ENCODE measurements at places on chromosomes 3 and 15.

GRCh38 chr3:94336046-94336753 lies 273.3 kb downstream of the NSUN3 start:
- DNase-seq = no peak

DNA sequence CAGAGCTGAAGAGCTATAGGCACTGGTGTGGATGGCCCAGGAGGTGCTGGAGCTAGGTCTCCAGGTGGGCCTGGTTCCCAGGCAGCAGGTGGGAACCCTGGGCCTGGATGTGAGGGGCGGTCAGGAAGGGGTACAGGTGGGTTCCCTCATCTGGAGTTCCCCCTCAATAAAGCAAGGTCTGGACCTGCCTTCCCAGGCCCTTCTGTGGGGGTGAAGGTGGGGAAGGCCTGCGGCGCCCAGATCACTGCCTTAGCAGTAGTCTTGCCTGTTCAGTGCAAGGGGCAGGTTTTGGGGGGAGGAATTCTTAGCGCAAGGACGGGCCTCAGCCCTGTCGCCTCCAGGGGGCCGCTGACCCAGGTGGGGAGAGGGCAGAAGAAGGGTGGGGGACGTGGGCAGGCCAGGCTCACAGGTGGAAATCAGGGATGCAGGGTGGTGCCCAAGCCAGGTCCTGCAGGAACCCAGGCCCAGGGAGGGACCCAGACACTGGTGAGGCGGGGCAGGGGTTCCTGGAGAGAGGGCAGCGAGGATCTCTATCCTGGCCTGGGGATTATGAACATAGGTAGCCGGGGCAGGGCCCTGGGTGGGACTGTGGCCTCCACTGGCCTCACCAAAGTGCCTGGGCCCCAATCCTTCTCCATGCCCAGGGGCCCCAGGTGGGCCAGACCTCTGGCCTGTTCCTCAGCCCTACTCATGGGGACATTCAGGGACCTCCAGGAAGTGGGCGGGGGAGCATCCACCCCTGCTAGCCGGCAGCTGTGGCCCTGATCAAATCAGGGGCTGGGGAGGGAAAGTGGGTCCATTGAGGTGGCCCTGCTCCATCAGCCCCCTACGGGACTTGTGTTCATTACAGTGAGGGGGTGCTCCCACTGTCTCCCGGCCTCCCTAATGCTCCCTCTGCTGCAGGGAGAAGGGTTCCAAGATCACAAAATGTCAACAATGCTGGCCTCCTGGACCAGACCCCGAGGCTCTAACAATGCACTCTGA lies 25.3 kb downstream of the HDAC11 start:
- DNase-seq = peak; percentile 57

GRCh38 chr15:89664441-89665350 lies 9.4 kb upstream of the KIF7 start:
- DNase-seq = no peak

- DNase-seq = no peak
Measured at GRCh38 chr3:9548991-9549390, 4.6 kb downstream of the LHFPL4 start.

- DNase-seq = no peak
Measured at GRCh38 chr15:47975427-47975826, 145.4 kb upstream of the SLC24A5 start.

- DNase-seq = no peak
Measured at GRCh38 chr15:62636823-62637573, 405.5 kb upstream of the TPM1 start.

- peak; percentile 88 for DNase-seq
Measured at GRCh38 chr3:72347819-72348319, 500.4 kb downstream of the SHQ1 start.

DNA sequence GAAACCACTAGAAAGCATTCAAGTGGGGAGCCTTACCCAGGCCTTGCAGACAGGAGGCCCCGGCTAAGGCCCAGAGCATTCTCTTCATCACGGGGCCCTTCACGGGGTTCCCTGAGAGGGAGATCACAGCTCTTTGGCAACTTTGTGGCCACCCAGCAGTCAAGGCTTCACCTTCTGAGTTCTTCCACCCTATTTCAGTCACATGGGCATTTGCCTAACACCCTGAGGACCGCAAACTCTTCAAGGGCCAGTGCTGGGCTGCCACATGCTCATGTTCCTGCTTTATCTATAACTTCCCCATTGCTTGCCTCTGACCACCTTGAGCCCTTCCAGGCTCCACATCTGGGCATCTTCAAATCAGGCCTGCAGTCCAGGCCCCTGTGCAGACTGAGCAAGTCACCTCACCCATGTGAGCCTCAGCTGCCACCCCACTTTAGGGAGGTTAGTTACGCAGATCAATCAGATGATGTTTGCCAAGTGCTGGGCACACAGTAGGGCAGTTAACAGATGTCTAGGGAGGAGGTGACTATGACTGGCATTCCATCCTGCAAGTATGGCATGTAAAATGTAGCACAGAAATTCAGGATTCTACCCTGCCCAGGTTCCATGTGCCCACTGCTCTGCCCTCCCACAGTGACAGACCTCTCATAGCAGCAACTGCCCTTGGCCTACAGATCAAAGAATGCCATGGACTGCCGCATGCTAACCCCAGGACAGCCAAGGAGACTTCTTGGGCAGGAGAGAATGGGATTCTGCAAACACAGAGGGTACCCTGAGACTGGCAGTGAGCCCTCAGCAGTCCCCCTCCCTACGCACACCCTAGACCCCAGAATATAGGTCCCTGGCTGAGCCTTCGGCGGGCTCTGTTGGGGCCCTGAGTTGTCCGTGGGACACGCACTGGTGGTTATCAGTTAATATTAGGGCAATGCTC lies 37.6 kb upstream of the ZNF710 start:
- DNase-seq = peak; percentile 9

GRCh38 chr3:179304605-179305004 lies 18.2 kb upstream of the ZNF639 start:
- DNase-seq = no peak

GRCh38 chr3:45776301-45776595 lies 20.1 kb downstream of the SLC6A20 start:
- no peak for DNase-seq

- no peak for DNase-seq
Measured at GRCh38 chr3:143016321-143016972, 15.1 kb downstream of the U2SURP start.

- no peak for DNase-seq
Measured at GRCh38 chr3:128327606-128328031, 139.1 kb downstream of the DNAJB8 start.

DNA sequence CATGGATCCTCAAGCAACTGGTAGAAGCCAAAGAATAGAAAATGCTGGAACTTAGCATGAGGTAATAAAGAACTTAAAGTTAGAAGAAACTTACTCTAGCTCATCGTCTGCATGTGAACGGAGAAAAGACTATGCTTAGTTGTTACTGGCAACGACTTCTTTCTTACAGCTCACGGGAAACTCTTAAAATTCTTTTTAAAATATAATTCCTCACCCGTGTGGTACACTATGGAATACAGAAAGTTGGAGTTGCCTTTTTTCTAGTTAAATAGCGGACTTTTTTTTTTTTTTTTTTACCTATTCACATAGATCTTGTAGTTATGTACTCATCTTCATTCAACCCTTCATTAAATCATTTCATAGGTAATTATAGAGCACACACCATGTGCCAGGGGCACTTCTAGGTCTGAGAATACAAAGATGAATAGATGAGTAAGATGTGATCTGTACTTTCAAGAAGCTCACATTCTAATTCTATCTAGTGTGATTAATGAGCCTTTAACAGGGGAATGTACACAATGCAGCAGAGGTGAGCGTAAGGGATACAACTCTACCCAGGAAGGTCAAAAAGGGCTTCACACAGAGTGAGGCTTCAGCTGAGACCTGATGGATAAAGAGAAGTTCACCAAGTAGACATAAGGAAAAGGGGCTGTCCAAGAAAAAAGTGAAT lies 18.4 kb upstream of the KCNMB2 start:
- no peak for DNase-seq

DNA sequence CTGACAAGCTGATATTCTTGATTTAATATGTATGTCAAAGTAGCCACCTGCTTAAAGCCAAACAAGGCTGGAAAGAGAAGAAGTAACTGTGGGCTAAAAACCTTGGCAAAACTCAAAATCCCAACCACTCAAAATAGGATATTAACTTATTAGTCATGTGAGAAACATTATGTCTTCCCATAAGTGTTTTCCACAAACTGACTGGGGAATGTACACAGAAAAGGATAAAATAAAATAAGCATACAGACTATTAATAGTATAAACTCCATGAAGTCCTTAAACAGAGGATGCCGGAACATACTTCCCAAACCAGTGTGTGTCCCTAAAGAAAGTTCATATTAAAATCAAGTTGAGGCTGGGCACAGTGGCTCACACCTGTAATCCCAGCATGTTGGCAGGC lies 263.7 kb upstream of the THBS1 start:
- DNase-seq = no peak

DNA sequence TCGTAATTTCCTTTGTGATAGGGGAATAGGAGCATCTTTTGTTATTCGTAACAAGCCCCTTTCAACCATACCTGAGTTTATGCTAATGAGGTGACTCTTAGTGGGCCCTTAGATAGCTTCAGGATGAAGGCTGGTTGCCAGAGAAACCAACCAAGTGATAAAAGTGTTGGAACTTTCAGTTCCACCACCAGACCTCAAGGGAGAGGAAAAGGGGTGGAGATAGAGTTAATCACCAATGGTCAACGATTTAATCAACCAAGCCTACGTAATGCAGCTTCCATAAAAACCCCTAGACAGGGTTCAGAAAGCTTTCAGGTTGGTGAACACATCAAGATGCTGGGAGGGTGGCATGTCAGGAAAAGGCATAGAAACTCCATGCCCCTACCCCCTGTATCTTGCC lies 33.0 kb downstream of the HERC1 start:
- DNase-seq = no peak

DNA sequence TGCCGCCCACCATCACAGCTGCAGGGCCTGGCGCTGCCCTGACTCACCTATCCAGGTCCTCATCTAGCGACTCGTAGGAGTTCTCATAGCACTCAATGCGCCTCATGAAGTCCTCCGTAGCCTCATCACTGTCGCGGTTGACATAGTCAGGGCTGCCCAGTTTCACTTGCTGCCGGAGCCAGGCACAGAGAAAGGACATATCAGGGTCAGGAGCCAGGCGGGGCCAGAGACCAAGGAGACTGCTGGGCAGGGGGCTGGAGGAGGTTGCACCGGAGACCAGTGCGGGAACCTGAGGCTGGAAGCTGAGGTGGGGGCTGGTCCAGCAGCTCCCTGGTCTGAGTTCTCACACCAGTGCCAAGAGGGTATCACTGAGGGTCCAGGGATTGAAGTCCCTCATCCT lies 18.2 kb downstream of the PFKFB4 start:
- DNase-seq = no peak

DNA sequence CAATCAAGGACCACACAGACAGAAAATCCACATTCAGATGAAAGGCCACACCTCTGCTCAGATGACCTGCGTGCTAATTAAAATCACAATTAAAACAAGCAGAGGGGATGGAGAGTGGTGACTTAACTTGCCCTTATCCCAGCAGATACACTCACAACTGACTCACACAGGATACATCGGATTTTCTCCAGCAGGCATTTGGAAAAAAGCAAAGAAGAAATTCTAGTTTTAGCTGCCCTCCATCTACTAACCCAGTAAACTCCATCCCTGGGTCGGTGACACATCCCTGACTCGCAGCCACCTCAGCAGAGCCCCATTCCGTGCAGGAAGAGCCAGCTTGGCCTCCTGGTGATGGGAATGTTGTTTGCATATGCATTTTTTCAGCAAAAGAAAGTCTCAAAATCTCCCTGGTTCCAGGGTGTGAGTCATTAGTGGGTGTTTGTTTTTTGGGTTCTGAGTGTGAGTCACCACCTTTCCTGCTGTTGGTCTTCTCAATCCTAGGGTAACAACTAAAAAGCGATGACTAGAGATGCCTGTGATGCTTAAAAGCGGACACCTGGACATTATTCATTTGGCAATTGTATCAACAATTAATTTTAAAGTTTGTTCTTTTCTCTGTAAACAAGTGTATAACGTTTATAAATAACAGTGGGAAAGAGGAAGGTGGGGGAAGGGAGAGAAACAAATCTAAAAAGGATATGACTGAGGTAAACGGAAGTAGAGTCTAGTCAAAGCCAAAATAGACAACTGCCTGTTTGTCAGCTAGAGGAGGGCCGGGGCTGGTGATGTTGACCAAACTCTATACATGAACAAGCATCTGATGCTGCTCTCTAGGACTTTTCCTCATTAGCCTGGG lies 49.8 kb upstream of the SLC4A7 start:
- DNase-seq = no peak

GRCh38 chr15:52262364-52262763 lies 33.2 kb downstream of the MYO5C start:
- DNase-seq = no peak

DNA sequence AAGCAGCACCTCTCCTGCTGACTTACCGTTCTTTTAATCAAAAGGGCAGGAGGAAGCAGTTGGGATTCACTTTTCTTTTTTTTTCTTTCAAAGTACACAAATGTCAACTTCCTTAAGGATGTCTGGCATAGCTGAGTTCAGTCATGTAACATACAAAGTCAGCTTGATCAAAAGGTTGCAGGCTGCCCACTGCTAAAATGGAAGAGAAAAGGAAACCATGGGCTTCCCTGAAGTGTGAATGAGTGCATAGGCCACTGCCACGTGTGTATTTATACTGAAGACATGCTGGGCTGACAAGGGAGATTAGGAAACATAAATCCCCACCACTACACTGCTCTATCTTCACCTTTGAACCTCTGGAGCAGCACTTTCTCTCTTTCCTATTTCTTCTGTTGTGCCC lies 312.5 kb downstream of the TIGIT start:
- no peak for DNase-seq

- no peak for DNase-seq
Measured at GRCh38 chr15:72180761-72181324, 16.7 kb downstream of the GRAMD2A start.

- DNase-seq = no peak
Measured at GRCh38 chr3:133119176-133119575, 81.0 kb downstream of the TMEM108 start.

GRCh38 chr3:34858067-34858660 lies 781.2 kb upstream of the ARPP21 start:
- no peak for DNase-seq

DNA sequence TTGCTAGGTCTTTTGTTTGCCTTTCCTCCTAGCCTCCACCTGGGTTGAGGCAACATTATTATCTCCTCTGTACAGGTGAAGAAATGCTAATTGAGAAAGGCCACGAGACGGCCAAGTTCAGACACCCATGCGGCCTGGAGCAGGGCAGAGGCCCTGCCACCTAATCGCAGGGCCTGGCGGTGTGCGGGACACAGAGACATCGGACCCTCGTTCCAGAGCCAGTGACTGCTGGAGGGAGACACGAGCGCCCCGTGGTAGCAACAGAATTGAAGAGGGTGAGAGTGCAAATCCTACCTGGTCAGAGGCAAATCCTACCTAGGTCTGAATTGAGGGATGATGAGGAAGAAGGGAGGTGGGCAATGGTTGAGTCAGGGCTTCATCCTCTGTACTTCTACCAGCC lies 113.8 kb upstream of the MEF2A start:
- no peak for DNase-seq

- DNase-seq = no peak
Measured at GRCh38 chr3:123880998-123881561, 3.1 kb downstream of the MYLK start.

DNA sequence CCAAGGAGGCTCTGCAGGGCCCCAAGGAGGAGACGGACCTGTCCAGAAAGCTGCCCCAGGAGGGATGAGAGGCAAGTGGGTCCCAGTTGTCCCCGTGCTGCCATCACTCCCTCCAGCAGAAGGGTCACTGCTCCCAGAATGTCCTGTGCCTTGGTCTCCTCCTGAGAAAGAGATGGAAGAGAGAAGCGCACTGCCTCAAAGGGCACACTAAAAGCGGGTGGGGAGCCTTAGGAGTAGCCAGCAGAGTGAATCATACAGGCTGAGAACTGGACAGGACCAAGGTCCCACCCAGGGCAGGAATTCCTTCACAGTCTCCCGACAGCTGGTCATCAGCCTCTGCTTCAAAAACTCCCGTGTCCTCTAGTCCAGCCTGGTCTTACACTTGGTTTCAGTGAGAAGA lies 4.6 kb downstream of the THPO start:
- peak; percentile 50 for DNase-seq

All from posterior cingulate gyrus (tissue), 11 donors.